Cardiac muscle cell (in vitro differentiated cells and primary cell): ENCODE measurements at places on chromosomes 1 and 21. TPM values are rescaled to one million over a fixed set of nuclear protein-coding genes. Genes with fewer than 3 reads are reported as not detected.

The FAM177B gene
- not detected in 2 replicates for total RNA-seq

The OR2L13 gene
- not detected in 2 replicates for total RNA-seq

The PRELP gene
- 0.25 TPM in 1 of 2 replicates, not detected in the other for total RNA-seq

The ACTN2 gene
- 276 and 303 TPM in 2 replicates for total RNA-seq

The CASQ2 gene
- total RNA-seq: 0.51 and 2.0 TPM in 2 replicates

GRCh38 chr1:174262349-174263241 lies 103.3 kb downstream of the RABGAP1L start:
- H3K36me3 ChIP-seq: no peaks in the 10 kb centered on the region
- H3K27me3 ChIP-seq: no peaks in the 10 kb centered on the region
- no peak overlapping the region for H3K4me3 ChIP-seq
- H3K27ac ChIP-seq: peak overlapping the region; percentile 29
- DNase-seq: peak; percentile 74
- peaks cover 14% of the 10 kb centered on the region for H3K4me1 ChIP-seq

- H3K36me3 ChIP-seq: no peaks in the 10 kb centered on the region
- H3K4me3 ChIP-seq: no peak overlapping the region
- H3K4me1 ChIP-seq: no peaks in the 10 kb centered on the region
Observed at GRCh38 chr1:76426606-76427005, 352.1 kb downstream of the ST6GALNAC3 start.

GRCh38 chr1:177190308-177190970 lies 19.7 kb downstream of the BRINP2 start:
- H3K27me3 ChIP-seq: peaks cover 3% of the 10 kb centered on the region
- no peak overlapping the region for H3K4me3 ChIP-seq
- H3K27ac ChIP-seq: no peak overlapping the region
- no peaks in the 10 kb centered on the region for H3K36me3 ChIP-seq
- DNase-seq: no peak

DNA sequence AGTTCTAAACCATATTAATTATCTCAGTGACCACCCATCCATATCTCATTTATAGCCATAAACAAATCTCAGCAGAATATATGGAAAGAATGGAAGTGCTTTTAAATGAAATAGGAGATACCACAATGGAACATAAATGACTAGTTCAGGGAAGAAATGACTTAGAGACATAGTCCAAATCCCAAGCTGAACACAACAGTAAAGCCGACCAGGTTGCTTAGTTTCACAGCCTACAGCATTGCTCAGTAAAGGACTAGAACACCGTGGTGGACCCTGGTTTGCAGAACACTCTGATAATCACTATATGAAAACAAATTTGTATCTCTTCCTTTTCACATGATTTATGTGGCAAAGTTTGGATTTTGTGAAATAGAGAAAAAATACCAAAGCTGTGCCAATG lies 40.3 kb downstream of the MYSM1 start:
- H3K27me3 ChIP-seq: no peaks in the 10 kb centered on the region
- DNase-seq: no peak
- peaks cover 62% of the 10 kb centered on the region for H3K36me3 ChIP-seq
- H3K4me1 ChIP-seq: no peaks in the 10 kb centered on the region

DNA sequence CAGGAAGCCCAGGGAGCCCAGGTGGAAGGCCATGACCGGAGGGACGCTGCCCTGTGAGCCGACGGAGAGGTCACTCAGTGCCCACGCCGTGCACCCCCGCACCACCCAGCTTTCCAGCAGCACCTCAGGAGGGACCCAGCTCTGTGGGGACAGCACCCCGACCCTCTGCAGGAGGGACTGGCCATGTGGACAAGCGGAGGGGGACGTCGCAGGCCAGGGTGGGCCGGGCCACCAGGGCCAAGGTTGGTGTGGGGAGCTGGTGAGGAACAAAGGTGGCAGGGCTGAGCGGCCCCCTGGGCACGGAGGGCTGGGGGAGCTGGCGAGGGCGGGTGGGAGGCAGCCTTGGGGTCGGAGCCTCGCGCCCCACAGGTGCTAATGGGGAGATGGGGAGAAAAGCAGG lies 22.8 kb downstream of the NADK start:
- H3K36me3 ChIP-seq: peaks cover 12% of the 10 kb centered on the region
- DNase-seq: no peak
- no peaks in the 10 kb centered on the region for H3K4me1 ChIP-seq
- H3K27ac ChIP-seq: no peak overlapping the region
- no peak overlapping the region for H3K4me3 ChIP-seq

DNA sequence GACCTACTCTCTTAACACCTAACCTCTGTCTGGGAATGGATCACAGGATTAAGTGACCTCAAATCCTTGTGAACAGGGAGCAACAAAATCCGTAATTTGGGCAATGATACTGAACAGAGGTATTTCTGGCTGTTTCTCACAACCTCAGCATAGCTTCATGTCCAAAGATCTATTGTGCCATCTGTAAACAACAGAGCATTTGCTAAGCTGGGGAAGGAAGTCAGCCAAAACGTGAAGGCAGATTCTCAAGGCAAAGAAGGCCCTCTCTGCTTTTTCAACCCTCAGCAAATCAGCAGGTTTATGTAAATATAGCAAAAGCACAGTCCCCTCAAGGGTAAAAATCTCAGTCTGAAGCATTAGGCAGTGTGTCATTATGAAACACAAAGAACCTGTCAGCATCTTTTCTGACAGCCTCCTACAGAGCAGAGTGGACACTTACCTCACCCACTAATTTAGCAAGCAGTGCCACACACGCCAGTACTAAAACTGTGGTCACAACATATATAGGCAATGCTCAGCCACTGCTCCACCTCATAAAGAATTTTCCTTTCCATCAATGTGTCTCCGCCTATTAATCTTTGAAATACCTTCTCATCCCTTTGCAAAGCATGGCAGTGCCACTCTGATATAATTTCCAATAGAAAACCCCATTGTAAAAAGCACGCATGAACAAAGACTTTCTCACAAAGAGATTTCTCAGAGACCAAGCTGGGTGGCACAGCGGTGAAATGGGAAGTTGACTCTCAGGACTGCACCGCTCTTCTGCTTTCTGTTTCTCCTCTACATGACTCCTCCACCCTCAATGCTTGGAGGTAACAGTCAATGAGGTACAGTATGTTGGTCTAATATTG lies 188.0 kb downstream of the RERE start:
- H3K27me3 ChIP-seq: no peaks in the 10 kb centered on the region
- DNase-seq: peak; percentile 42
- peaks cover 59% of the 10 kb centered on the region for H3K4me1 ChIP-seq
- H3K36me3 ChIP-seq: no peaks in the 10 kb centered on the region

DNA sequence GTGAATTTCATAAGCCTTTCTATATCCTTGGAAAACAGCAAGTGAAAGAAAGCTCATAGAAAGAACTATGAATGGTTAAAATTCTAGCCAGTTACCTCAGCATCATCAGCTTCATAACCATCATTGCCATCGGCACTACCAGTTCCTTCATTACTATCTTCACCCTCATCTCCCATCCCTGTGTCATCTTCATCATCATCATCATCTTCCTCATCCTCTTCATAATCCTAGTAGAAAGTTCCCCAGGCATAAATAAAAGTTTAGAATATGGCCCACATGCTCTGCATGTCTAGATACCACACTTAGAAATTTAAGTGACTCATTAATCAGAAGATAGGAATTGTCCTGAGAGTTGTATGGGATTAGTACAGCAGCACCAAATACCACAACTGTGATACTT lies 49.0 kb downstream of the TPR start:
- no peak for DNase-seq
- no peaks in the 10 kb centered on the region for H3K27me3 ChIP-seq
- H3K27ac ChIP-seq: no peak overlapping the region
- H3K36me3 ChIP-seq: peaks cover 87% of the 10 kb centered on the region
- no peak overlapping the region for H3K4me3 ChIP-seq

GRCh38 chr1:187236676-187237075 lies 407.9 kb downstream of the PLA2G4A start:
- H3K36me3 ChIP-seq: no peaks in the 10 kb centered on the region
- H3K27ac ChIP-seq: peak overlapping the region; percentile 86
- DNase-seq: no peak
- no peaks in the 10 kb centered on the region for H3K27me3 ChIP-seq
- H3K4me3 ChIP-seq: no peak overlapping the region
- H3K4me1 ChIP-seq: peaks cover 38% of the 10 kb centered on the region

DNA sequence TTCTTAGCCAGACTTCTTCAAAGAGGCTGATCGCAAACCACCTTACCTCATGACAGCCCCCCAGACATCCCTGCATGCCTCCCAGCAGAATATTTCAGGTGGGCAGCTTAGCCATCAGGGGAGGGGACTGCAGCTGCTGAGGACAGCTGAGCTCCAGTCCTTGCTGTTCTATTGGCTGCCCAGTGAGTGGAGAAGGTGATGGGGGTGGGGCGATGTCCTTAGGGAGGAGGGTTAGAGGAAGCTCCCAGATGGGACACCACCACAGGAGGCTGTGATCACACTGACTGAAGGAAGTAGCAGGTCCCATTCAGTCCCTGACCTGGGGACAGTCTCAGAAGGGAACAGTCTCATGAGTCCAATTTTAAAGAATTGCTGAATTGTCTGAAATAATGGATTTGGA lies 38.3 kb downstream of the GJA5 start:
- no peak overlapping the region for H3K27ac ChIP-seq
- H3K4me1 ChIP-seq: no peaks in the 10 kb centered on the region

- no peak overlapping the region for H3K27ac ChIP-seq
- H3K4me1 ChIP-seq: no peaks in the 10 kb centered on the region
- no peaks in the 10 kb centered on the region for H3K36me3 ChIP-seq
- no peak overlapping the region for H3K4me3 ChIP-seq
- DNase-seq: peak; percentile 4
- H3K27me3 ChIP-seq: no peaks in the 10 kb centered on the region
Observed at GRCh38 chr21:31473685-31474345, 129.8 kb upstream of the TIAM1 start.

DNA sequence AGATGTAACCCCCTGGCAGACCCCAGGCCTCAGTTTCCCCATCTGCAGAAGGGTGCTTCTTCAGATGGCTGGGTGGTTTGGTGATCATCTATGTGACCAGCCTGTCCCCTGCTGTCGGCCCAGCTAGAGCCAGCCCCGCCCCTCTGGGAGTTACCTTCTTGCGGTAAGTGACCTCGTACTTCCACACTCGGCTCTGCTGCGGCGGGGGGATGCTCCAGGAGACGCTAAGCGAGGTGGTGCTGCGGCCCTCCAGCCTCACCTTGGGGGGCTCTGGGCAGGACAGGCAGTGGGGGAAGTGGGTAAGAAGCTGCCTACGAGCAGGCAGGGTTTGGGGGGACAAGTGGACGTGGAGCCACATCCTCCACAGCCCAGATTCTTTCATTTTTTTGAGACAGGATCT lies 20.4 kb downstream of the EPHA2 start:
- H3K4me3 ChIP-seq: no peak overlapping the region
- peaks cover 21% of the 10 kb centered on the region for H3K4me1 ChIP-seq
- H3K27me3 ChIP-seq: no peaks in the 10 kb centered on the region

GRCh38 chr1:229479660-229480399 lies 28.3 kb downstream of the NUP133 start:
- H3K27me3 ChIP-seq: no peaks in the 10 kb centered on the region
- H3K4me3 ChIP-seq: no peak overlapping the region
- H3K27ac ChIP-seq: no peak overlapping the region
- DNase-seq: peak; percentile 27

DNA sequence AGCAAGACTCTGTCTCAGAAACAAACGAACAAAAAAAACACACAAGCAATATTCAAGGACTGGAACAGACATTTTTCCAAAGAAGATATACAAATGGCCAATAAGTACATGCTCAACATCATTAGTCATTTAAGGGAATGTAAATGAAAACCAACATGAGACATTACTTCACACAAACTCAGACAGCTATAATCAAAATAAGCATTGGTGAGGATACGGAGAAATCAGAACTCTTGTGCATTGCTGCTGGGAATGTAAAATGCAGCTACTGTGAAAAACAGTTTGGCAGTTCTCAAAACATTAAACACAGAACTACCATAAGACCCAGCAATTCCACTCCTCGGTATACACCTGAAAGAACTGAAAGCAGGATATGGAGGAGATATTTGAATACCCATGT lies 15.4 kb downstream of the NOL9 start:
- H3K4me1 ChIP-seq: no peaks in the 10 kb centered on the region
- H3K27me3 ChIP-seq: no peaks in the 10 kb centered on the region
- H3K27ac ChIP-seq: no peak overlapping the region
- H3K36me3 ChIP-seq: peaks cover 10% of the 10 kb centered on the region
- no peak for DNase-seq

DNA sequence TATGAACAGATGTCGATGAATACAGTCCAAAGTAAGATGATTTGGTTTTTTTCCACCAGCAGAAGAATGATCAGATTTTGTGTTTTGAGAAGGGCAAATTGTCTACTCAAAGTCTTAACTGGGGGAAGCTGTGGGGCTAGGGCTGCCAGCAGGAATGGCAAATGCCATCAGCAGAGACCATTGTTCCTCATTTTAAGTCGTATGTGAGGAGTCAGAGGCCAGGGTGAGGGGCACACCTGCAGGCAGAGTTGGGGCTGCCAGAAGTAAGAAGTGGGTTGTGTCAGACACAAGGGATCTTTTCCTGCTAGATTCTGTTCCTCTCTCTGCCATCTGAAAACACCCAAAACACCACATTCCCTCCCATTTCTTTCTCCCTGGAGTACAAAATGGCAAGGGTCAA lies 8.7 kb downstream of the PARK7 start:
- DNase-seq: no peak
- H3K4me1 ChIP-seq: no peaks in the 10 kb centered on the region
- peaks cover 49% of the 10 kb centered on the region for H3K36me3 ChIP-seq
- no peaks in the 10 kb centered on the region for H3K27me3 ChIP-seq

- peaks cover 47% of the 10 kb centered on the region for H3K4me1 ChIP-seq
- peak overlapping the region; percentile 35 for H3K4me3 ChIP-seq
- H3K27me3 ChIP-seq: peaks cover 15% of the 10 kb centered on the region
- DNase-seq: peak; percentile 41
- no peaks in the 10 kb centered on the region for H3K36me3 ChIP-seq
Observed at GRCh38 chr1:41365772-41366454, 4.7 kb downstream of the FOXO6 start.
